ENCODE measurements at places on chromosomes 12 and 14.

DNA sequence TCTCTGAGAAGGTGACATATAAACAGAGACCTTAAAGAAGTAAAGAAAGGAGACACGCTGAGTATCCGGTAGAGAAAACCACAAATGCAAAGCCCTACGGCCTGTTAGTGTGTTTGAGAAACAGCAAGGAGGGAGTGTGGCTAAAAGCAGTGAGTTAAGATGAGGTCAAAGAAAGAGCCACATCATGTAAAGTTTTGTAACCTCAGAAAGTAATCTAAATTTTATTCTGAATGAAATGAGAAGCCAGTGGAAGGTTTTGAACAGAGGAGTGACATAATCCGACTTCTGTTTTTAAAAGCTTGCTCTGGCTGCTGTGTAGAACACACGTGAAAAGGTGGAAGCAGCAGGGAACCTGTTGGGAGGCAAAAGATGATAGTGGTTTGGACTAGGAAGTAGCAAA lies 32.6 kb downstream of the PPP2R5E start:
- DNase-seq, result no peak

GRCh38 chr12:20520532-20520931 lies 152.2 kb downstream of the PDE3A start:
- no peak for DNase-seq

- DNase-seq, result no peak
Observed at GRCh38 chr14:71726580-71727021, 205.6 kb upstream of the RGS6 start.

DNA sequence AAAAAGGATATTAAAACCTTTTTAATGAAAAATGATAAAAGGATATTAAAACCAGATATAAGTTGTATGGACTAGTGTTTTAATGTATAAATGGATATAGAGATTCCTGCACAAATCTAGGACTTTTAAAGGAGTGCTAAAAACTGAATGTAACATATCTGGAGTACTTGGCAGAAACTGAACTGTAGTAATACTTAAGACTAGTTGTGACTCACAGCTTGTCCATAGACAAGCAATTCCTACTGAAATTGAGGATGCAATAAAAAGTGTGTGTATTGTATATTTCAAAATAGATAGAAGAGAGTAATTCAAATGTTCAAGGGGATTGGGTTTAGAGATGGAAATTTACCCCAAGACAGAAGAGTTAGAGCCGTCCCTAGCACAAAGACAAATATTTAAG lies 59.6 kb downstream of the FBXO33 start:
- no peak for DNase-seq

DNA sequence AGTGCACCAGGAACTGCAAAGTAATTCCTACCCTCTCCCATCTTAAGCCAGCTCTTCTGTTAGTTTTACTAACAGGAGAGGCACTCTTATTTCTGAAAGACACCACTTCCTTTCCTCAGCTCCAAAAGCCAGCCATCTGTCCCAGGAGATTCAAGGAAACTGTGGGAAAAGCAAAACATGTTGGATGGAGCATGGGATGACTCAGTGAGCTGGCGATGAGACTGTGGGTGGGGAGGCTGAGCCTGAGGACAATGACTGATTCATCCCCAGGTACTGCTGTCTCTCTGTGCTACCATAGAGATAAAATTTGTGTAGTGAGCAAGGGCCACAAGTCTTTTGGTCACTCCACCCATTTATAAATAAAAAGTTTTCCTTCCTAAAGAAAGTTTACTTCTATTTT lies 141.4 kb downstream of the MYRFL start:
- DNase-seq, result no peak

GRCh38 chr12:132761032-132761920 lies at the start of gene ANKLE2:
ANKLE2 (minus strand) TSS chr12:132761832; CDS start chr12:132761798, 34 bp downstream.
- peak; percentile 71 for DNase-seq

GRCh38 chr12:29309320-29309902 lies 71.6 kb downstream of the ERGIC2 start:
- DNase-seq, result no peak

DNA sequence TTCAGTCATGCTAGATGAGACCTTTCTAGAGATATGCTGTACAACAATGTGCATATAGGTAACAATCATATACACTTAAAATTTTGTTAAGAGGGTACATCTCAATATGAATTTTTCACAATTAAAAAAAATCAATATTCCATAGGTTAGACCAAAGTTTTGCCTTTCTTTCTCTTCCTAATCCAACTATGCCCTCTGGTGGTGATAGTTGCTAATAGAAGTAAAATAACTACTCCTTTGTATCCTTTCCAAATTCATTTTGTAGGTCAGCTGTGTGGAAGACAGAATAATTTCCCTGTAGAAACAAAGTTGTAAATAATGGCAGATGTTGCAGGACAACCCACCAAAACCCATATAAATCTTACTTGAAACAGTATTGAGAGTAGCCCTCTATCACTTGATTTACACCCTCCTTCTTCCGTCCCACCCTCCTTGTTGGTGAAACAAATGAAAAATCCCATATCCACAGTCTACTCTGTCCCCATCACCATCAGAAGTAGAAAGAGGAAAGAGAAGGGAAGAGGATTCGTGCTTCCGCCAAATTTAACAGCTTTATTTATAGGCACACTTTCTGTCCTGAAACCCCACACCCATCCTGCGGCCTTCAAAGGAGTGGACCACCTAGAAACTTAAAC lies 34.2 kb upstream of the KICS2 start:
- no peak for DNase-seq

DNA sequence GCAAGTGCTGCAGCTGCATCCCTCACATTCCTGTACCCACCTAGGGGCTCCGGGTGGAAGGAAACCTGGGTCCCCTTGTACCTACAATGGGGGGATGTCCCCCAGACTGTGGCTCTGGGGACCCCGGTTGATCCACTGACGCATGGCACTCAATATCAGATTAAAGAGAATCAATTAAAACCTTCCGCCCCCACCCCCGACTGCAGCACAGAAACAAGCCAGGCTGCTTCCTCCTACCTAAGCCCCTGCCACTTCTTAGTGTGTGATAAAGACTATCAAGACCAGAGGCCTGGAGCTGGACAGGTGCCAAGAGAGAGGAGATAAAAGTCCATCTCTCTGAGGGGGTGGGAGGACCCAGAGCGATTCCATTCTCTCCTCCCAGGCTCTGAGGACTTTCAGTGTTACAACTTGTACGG lies 28.2 kb upstream of the RPLP0 start:
- DNase-seq, result no peak

- no peak for DNase-seq
Observed at GRCh38 chr12:116647813-116648212, 88.6 kb downstream of the MAP1LC3B2 start.

GRCh38 chr14:47833011-47833410 lies 157.6 kb upstream of the MDGA2 start:
- no peak for DNase-seq

GRCh38 chr14:56996721-56997399 lies 186.6 kb upstream of the OTX2 start:
- DNase-seq, result no peak

GRCh38 chr12:3071710-3072109 lies 5.5 kb upstream of the TSPAN9 start:
- DNase-seq, result no peak

DNA sequence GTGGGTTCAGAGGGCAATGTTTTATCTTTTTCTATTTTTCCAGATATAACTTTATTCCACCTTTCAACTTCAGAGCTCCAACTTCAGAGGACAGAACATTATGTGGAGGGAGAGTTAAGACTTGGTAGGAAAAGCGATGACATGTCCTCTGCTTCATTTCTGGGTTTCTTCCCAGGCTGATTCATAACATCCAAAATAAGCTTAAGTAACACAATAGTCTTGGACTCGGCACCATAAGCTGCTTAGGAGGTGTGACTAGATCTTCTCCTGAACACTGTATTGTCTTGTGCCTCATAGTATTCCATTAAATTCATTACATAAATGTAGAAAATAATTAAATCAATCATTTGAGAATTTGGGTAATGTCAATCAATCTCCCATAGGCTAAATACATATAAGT lies 95.5 kb upstream of the PDE3A start:
- DNase-seq, result no peak

- no peak for DNase-seq
Observed at GRCh38 chr14:29403091-29403490, 524.6 kb downstream of the PRKD1 start.

DNA sequence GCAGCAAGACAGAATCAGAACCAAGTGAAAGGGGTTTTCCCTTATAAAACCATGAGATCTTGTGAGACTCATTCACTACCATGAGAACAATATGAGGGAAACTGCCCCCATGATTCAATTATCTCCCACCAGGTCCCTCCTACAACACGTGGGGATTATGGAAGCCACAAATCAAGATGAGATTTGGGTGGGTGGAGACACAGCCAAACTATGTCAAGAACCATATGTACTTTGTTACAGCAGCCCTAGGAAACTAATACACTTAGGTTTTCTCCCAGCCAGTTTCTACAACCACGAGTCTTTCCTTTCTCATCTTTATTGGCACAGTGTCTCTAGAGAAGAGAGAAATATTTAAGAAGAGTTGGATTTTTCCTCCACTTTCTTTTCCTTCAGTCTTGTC lies 72.6 kb downstream of the BTG1 start:
- DNase-seq, result no peak

- no peak for DNase-seq
Observed at GRCh38 chr14:78709795-78710557, 539.8 kb downstream of the NRXN3 start.

GRCh38 chr12:77855548-77855947 lies 24.9 kb downstream of the NAV3 start:
- DNase-seq, result no peak

- no peak for DNase-seq
Observed at GRCh38 chr12:85775091-85775490, 61.1 kb downstream of the RASSF9 start.

- no peak for DNase-seq
Observed at GRCh38 chr12:124233041-124233796, 61.7 kb upstream of the RFLNA start.

DNA sequence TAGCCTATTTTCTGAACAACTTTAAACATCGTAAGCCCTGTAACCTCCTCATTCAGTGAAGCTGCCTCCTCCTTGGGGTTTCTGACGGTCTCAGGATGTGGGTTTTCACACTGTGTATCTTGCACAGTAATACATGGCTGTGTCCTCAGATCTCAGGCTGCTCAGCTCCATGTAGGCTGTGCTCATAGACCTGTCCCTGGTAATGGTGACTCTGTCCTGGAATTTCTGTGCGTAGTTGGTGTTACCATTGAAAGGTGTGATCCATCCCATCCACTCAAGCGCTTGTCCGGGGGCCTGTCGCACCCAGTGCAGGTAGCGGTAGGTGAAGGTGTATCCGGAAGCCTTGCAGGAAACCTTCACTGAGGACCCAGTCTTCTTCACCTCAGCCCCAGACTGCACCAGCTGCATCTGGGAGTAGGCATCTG lies 980.5 kb downstream of the TMEM121 start:
- DNase-seq, result no peak

DNA sequence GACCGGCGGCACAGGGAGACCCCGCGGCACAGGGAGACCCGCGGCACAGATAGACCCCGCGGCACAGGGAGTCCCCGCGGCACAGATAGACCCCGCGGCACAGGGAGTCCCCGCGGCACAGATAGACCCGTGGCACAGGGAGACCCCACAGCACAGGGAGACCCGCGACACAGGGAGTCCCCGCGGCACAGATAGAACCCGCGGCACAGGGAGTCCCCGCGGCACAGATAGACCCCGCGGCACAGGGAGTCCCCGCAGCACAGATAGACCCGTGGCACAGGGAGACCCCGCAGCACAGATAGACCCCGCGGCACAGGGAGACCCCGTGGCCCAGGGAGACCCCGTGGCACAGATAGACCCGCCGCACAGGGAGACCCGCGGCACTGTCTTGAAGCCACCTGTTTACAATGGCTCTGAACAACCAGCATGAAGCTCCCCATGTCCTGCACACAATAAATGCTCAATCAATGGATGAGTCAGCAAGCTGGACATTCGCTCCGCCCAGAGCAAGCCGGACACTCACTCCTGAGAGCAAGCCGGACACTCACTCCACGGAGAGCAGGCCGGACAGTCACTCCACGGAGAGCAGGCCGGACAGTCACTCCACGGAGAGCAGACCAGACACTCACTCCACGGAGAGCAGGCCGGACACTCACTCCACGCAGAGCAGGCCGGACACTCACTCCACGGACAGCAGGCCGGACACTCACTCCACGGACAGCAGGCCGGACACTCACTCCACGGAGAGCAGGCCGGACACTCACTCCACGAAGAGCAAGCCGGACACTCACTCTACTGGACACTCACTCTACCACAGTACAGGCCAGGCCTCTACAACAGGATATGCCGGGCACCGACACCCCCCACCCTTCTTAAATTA lies 121.9 kb downstream of the RFLNA start:
- no peak for DNase-seq

- no peak for DNase-seq
Observed at GRCh38 chr12:117192057-117192456, 1.8 kb upstream of the FBXO21 start.

DNA sequence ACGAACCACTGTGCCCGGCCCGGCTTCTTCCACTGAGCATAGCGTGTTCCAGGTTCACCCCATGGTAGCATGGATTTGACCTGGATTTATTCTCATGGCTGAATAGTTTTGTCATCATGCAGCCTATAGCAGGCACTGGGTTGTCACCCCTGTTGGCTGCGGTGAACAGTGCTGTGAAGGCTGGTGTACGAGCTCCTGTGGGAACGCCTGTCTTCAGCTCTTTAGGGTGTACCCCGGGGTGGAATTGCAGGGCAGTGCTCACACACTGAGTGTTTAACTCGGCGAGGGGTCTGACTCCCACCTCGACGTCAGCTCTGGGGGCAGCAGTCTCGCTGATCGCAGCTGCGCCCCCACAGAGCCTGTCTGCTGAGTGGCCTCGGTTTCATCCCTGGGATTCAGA lies 15.3 kb downstream of the MMP17 start:
- DNase-seq, result no peak

- no peak for DNase-seq
Observed at GRCh38 chr12:64120568-64120967, 101.5 kb downstream of the KICS2 start.

GRCh38 chr12:96143392-96143791 lies 50.8 kb upstream of the ELK3 start:
- no peak for DNase-seq

GRCh38 chr14:76146976-76147375 lies 4.7 kb upstream of the GPATCH2L start:
- no peak for DNase-seq

DNA sequence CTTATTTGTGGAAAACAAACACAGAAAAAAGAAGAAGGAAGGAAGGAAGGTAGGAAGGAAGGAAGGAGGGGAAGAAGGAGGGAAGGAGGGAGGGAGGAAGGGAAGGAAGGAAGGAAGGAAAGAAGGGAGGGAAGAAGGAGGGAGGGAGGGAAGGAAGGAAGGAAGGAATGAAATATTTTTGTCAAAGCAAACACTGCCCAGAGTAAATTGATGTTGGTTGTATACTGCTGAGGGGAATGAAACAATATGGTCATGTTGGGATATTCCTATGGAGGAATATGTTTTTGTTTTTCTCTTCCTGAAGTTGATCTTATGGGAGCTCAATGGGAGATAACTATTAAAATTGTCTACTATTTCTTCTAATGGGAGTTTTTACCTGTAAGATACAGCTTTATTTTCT lies 717.5 kb upstream of the LRFN5 start:
- no peak for DNase-seq
